ENCODE measurements at places on chromosomes 1 and 21. TPM values are rescaled to one million over a fixed set of nuclear protein-coding genes. Genes with fewer than 3 reads are reported as not detected.

The MGST3 gene
- 59.0 TPM for total RNA-seq

The TFF3 gene
- total RNA-seq = 0.40 TPM

The SLC44A5 gene
- 1.4 TPM for total RNA-seq

The TFF2 gene
- total RNA-seq = 2.8 TPM

The ATP1A4 gene
- total RNA-seq = not detected

The HIPK1 gene
- 13.7 TPM for total RNA-seq

The PRRX1 gene
- total RNA-seq = 34.6 TPM

The PPT1 gene
- total RNA-seq = 69.6 TPM

The ADGRL2 gene
- 24.8 TPM for total RNA-seq

The CLDN8 gene
- not detected for total RNA-seq

The HUNK gene
- not detected for total RNA-seq

The GNG5 gene
- total RNA-seq = 14.8 TPM

The SELL gene
- 0.15 TPM for total RNA-seq
